ENCODE measurements at places on chromosomes 6 and 20. TPM values are rescaled to one million over a fixed set of nuclear protein-coding genes. Genes with fewer than 3 reads are reported as not detected.

- no peak for DNase-seq
- H3K4me3 ChIP-seq = no peak overlapping the region
- no peak overlapping the region for H3K27ac ChIP-seq
- no peaks in the 10 kb centered on the region for H3K36me3 ChIP-seq
- no peaks in the 10 kb centered on the region for H3K27me3 ChIP-seq
- no peaks in the 10 kb centered on the region for H3K4me1 ChIP-seq
Measured at GRCh38 chr20:24657878-24658620, 188.6 kb downstream of the SYNDIG1 start.

GRCh38 chr20:57323034-57323433, 6.6 kb upstream of the SPO11 start:
- no peak for DNase-seq
- peaks cover 42% of the 10 kb centered on the region for H3K27me3 ChIP-seq
- no peaks in the 10 kb centered on the region for H3K4me1 ChIP-seq
- H3K36me3 ChIP-seq = no peaks in the 10 kb centered on the region
- no peak overlapping the region for H3K4me3 ChIP-seq

GRCh38 chr6:24583463-24584381, 62.3 kb downstream of the KIAA0319 start:
- peaks cover 18% of the 10 kb centered on the region for H3K27me3 ChIP-seq
- DNase-seq = peak; percentile 73
- H3K4me3 ChIP-seq = peak overlapping the region; percentile 41
- H3K4me1 ChIP-seq = peaks cover 4% of the 10 kb centered on the region
- no peak overlapping the region for H3K27ac ChIP-seq
- H3K36me3 ChIP-seq = no peaks in the 10 kb centered on the region

GRCh38 chr6:144653885-144654505, 368.9 kb downstream of the UTRN start:
- H3K36me3 ChIP-seq = peaks cover 16% of the 10 kb centered on the region
- H3K4me1 ChIP-seq = peaks cover 9% of the 10 kb centered on the region
- no peaks in the 10 kb centered on the region for H3K27me3 ChIP-seq
- DNase-seq = no peak
- no peak overlapping the region for H3K4me3 ChIP-seq

GRCh38 chr6:38572186-38572813, 67.4 kb downstream of the BTBD9 start:
- H3K27ac ChIP-seq = peak overlapping the region; percentile 94
- H3K36me3 ChIP-seq = peaks cover 19% of the 10 kb centered on the region
- peaks cover 14% of the 10 kb centered on the region for H3K4me1 ChIP-seq
- DNase-seq = no peak

DNA sequence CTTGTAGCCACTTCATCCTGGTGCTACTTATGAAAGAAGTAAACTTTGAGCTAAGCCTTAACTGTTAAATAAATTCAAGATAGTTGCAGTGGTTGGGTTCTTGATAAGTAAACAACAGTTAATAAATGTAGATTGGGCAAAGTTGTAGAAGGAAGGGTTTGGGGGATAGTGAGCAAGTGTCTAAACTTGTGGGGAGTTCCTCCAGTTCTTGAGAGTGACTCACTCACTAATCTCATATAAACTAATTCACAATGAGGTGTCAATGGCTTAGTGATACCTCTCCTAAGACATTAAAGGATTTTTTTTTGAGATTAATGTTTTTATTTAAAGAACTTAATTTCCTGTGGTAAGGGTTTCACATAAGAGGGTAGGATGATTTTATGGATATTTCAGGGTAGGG, 507.4 kb downstream of the BMP2 start:
- H3K27me3 ChIP-seq = no peaks in the 10 kb centered on the region
- no peaks in the 10 kb centered on the region for H3K36me3 ChIP-seq

GPSM3 gene
- 251 TPM for total RNA-seq

GMEB2 gene
- total RNA-seq = 21.6 TPM

DNA sequence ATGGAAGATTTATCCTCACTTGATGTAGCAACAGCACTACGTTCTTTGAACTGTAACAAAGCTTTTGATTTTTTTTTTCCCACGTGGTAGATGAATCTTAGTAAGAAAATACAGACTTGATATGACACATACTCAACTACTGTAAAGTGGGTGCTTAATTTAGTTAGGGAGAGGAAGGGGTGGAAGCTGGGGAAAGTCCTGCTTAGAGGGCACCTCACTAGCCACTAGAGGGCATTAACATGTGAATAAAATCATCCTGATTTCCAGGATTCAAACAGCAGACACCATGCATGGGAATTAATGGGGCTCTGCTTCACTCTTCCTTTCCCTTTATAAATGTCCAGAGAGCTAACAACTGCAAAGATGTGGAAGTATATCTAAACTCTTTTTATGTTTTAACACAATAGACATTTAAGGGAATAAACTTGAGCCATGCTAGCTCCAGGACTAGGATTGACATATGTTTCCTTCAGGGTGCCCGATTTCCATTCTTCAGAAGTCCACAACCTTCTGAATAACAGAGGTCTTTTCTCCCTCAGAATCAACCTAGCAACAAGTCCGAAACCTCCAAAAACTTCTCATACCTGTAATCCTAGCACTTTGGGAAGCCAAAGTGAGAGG, 250.1 kb downstream of the ATXN1 start:
- no peak for DNase-seq
- peak overlapping the region; percentile 5 for H3K27ac ChIP-seq
- peaks cover 15% of the 10 kb centered on the region for H3K36me3 ChIP-seq
- no peaks in the 10 kb centered on the region for H3K27me3 ChIP-seq
- peaks cover 40% of the 10 kb centered on the region for H3K4me1 ChIP-seq

DNA sequence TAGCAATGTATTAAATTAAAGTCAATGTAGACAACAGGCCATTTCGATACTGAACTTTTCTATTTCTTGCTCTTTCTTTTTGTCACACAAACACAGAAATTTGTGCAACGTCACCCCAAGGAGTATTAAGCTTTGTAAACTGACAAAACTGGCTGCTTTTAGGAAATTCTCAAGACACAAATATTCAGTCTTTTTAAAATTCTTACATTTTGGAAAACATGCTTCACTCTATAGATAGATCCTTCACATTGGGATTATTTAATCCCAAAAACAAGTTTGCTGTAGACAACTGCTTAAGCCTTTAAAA, 69.9 kb upstream of the TPD52L1 start:
- no peaks in the 10 kb centered on the region for H3K36me3 ChIP-seq
- H3K27me3 ChIP-seq = peaks cover 5% of the 10 kb centered on the region
- no peak overlapping the region for H3K27ac ChIP-seq

DNA sequence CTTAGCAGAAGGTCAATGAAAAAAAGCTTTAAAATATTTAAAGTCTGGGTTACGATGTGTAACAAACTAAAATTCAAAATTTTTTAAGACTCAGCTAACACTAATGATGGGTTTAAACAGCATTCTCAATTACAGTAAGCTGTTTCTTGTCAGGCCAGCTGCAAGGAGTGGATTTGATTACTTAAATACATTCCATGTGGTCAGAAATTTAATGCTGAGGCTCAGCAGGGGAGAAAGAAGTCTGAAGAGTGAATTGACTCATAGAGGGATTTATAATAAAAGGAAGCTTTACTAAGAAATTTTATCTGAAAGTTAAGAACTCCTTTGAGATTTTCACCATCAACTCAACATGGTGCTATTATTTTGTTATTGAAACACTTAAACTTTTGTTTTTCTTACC, 398.6 kb downstream of the KHDRBS2 start:
- H3K27ac ChIP-seq = no peak overlapping the region
- H3K27me3 ChIP-seq = no peaks in the 10 kb centered on the region
- H3K36me3 ChIP-seq = no peaks in the 10 kb centered on the region

ANGPT4 gene
- not detected for total RNA-seq

EPPIN gene
- not detected for total RNA-seq

DNA sequence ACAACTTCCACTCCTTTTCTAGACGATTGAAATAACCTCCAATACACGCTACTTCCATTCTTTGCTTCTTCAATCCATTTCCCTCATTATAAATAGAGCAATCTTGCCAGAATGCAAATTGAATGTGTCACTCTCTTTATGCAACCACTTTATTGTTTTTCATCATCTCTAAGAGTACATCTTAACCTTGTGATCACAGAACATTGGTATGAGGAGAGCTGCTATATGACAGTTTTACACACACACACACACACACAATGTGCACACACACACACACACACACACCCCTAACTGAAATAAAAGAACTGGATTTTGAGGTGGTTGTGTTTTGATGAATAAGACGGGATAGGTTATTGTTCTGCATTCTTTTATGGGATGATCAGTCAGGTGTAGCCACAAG, 187.0 kb downstream of the HDGFL1 start:
- no peaks in the 10 kb centered on the region for H3K4me1 ChIP-seq
- no peak overlapping the region for H3K4me3 ChIP-seq
- H3K27ac ChIP-seq = no peak overlapping the region
- no peaks in the 10 kb centered on the region for H3K36me3 ChIP-seq

DNA sequence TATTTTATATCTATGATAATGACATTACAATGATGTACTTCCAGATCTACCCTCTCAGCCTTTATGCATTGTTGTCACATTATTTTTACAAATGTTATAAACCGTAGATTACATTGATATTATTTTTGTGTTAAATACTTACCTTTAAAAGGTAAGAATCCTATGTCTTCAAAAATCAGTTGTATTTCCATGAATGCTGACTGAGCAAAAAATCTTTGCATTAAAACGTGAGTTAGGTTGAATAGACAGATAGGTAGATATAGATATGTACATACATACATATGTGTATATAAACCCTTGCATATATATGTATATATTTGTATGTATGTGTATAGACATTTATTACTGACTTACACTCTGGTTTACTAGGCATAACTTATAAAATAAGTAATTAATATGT, 558.2 kb downstream of the CDH26 start:
- H3K27ac ChIP-seq = no peak overlapping the region
- H3K27me3 ChIP-seq = no peaks in the 10 kb centered on the region
- H3K36me3 ChIP-seq = no peaks in the 10 kb centered on the region
- no peak overlapping the region for H3K4me3 ChIP-seq
- no peaks in the 10 kb centered on the region for H3K4me1 ChIP-seq

DNA sequence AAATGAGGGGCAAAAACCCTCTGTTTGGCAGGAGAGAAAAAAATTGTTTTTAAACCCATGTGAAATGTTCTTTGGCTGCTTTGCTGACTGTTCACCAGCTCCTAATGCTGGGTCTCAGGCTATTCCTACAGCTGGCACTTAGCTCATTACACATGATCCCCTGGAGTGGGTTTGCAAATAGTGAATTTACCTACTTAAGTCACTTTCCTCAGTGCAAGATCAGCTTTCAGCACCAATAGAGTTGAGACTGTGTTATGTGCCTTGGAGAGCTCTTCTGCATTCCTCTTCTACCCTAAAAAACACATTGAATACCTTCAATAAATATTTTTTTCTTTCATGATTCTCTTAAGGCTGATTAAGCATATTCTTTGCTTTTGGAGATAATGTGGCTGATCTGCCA, 58.4 kb upstream of the PRDM1 start:
- no peak overlapping the region for H3K4me3 ChIP-seq
- peaks cover 2% of the 10 kb centered on the region for H3K36me3 ChIP-seq
- peaks cover 35% of the 10 kb centered on the region for H3K27me3 ChIP-seq
- peaks cover 6% of the 10 kb centered on the region for H3K4me1 ChIP-seq
- no peak for DNase-seq

- H3K4me3 ChIP-seq = peak overlapping the region; percentile 57
- no peaks in the 10 kb centered on the region for H3K27me3 ChIP-seq
- peaks cover 12% of the 10 kb centered on the region for H3K36me3 ChIP-seq
- peaks cover 69% of the 10 kb centered on the region for H3K4me1 ChIP-seq
Measured at GRCh38 chr6:142934106-142934505, 10.9 kb downstream of the HIVEP2 start.

Data from activated naive CD8-positive, alpha-beta T cell treated with anti-CD3 and anti-CD28 coated beads, Interleukin-2, amount 10 ng/mL, durations not matched to agents 7 days and 5 days (primary cell).